ENCODE measurements at places on chromosomes 13 and 19.

GRCh38 chr19:359653-359925 is 15.0 kb upstream of the MIER2 start:
- DNase-seq, result no peak

GRCh38 chr19:10513223-10513622 is 4.0 kb downstream of the S1PR5 start:
- no peak for DNase-seq

GRCh38 chr13:86174622-86175021 is 375.4 kb upstream of the SLITRK6 start:
- no peak for DNase-seq

GRCh38 chr19:30360376-30361106 is 11.6 kb upstream of the ZNF536 start:
- no peak for DNase-seq

GRCh38 chr13:105410602-105411001 is 1124.9 kb downstream of the EFNB2 start:
- DNase-seq, result no peak

GRCh38 chr13:59303433-59303832 is 860.3 kb downstream of the DIAPH3 start:
- DNase-seq, result no peak

GRCh38 chr13:47049276-47049989 is 152.6 kb upstream of the HTR2A start:
- DNase-seq, result no peak

GRCh38 chr13:33318744-33319143 is 33.2 kb upstream of the STARD13 start:
- DNase-seq, result no peak

DNA sequence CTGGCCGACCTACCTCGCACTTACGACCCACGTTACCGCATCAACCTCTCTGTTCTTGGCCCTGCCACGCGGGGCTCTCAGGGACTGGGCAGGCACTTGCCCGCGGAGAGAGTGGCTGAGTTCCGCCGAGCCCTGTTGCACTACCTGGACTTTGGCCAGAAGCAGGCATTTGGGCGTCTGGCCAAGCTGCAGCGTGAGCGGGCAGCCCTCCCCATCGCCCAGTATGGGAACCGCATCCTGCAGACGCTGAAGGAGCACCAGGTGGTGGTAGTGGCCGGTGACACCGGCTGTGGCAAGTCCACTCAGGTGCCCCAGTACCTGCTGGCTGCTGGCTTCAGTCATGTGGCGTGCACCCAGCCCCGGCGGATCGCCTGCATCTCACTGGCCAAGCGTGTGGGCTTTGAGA is 4.2 kb downstream of the DHX34 start:
- DNase-seq, result no peak

- no peak for DNase-seq
Measured at GRCh38 chr19:42130254-42130573, 2.0 kb downstream of the POU2F2 start.

GRCh38 chr13:27593267-27593666 is 27.1 kb downstream of the LNX2 start:
- DNase-seq, result no peak

DNA sequence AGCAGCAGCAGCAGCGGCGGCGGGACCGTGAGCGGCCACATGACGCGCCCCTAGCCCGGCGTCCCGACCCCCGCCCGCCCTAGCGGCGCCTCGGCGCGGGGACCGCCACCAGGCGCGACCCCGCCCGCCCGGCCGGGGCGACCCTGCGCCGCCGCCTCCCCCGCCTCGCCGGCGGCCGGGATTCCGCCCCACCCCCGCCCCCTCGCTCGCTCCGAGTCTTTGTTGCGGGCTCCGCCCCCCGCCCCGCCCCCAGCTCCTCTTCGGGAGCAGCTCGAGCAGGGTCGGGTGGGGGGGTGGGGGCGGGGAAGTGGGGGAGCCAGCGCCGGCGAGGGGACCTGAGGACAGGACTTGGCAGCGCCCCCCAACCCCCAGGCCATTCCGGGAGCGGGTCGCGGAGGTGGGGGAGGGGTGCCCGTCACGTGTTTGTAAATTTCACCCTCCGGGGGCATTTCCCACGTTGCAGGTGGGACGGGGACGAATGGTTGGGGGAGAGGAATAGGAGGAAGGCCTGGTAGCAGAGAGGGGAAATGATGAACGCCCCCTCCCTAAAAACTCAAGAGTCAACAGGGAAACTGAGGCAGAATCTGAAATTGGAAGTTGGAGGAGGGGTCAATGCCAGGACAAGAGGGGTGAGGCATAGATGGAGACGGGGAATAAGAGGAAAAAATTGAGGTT is at the start of gene OLFM2:
TSS of gene OLFM2 (minus strand) at position 190 of the 675 bp plus-strand sequence. CDS start at position 41, 149 bp downstream.
- no peak for DNase-seq

GRCh38 chr13:113860051-113860664 is 3.7 kb downstream of the GAS6 start:
- no peak for DNase-seq

- no peak for DNase-seq
Measured at GRCh38 chr19:39814595-39814994, 19.4 kb downstream of the DYRK1B start.

DNA sequence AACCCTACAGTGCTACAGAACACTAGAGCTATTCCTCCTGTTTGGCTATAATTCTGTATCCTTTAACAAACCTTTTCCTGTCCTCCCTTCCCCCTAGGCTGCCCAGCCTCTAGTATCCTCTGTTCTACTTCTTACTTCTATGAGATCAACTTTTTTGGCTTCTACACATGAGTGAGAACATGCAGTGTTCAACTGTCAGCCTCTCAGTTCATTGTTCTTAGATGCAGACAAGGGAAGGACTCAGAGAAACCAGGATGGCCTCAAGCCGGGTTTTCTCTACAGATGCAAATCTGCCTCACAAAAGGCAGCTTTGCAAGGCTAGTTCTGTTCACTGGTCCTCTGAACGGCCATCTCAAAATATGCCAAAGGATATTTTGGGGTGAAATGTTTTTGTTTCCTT is 18.4 kb downstream of the AMER2 start:
- no peak for DNase-seq

DNA sequence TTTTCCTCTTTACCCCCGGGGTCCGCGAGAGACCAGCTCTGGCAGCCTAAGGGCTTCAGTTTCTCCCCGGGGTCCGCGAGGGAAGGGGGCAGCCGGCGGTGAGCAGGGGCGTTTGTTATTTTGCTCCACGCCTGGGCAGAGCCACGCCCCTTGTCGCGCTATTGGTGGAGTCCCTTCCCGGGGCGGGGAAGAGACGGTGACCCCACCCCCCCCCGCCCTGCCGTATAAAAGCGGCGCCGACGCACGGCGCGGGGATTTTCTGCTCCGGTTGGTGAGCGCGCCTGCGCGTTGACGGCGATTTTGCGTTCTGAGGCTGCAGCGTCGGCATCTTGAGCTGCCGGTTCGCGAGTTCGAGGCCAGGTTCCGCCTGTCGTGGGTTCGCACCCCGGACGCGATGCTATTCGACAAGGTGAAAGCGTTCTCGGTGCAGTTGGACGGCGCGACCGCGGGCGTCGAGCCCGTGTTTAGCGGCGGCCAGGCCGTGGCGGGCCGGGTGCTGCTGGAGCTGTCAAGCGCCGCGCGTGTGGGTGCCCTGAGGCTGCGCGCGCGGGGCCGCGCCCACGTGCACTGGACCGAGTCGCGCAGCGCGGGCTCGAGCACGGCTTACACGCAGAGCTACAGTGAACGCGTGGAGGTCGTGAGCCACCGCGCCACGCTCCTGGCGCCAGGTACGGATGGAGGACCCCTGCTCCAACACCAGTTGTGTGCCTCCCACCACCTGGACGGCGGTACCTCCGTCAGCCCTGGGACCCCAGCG is at the start of gene ARRDC2:
TSS of gene ARRDC2 (plus strand) at position 254 of the 757 bp plus-strand sequence. CDS start at position 395, 141 bp downstream.
- DNase-seq, result peak; percentile 87

DNA sequence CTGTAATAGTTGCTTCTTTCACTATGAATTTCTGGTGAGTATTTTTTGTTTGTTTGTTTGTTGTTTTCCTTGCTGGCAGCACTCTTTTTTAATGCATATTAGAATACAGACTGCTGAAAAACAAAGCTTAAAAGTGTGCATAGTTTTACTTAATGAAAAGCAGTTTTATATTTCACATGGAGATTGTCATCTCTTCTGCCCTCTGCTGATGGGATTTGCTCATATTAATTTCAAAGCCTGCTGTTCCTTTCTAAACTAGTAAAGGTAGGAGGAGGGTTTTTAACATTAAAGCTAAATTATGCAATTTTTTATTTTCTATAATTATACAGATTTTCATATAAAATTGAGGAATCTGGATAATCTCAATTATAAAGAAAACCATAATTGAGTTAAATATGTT is 692.6 kb upstream of the SLITRK1 start:
- no peak for DNase-seq

GRCh38 chr13:82058364-82058763 is 1717.4 kb upstream of the SPRY2 start:
- DNase-seq, result no peak

DNA sequence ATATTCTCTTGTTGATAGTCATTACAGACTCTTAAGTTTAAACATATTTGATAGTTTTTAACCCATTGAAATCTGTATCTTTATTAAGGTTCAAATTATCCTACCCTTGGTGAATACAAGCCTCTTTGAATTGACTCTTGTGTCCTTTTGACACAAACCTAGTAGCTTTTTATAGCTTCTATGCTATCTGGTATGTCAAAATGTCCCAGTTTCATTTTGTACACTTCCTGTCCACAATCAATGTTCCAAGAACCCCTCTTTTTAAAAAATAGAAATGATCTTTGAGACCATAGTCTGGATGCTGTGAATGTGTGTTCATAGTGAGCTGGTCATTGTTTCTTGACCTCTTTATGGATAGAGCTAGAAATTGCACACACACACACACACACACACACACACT is 39.2 kb upstream of the FGF14 start:
- no peak for DNase-seq

DNA sequence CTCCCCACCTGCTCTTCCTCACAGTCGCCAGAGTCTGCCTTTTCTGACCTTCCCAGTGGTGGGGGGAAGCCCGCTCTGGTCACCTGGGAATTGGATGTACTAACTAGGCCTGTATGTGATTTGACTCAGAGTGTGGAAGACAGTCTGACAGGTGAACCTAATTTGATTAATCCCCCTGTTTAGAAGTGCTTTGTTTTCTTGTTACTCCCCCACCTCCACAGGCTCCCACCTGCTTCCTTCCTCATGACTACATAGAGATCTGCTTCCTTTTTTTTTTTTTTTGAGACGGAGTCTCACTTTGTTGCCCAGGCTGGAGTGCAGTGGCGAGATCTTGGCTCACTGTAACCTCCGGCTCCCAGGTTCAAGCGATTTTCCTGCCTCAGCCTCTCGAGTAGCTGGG is 44.0 kb downstream of the COG3 start:
- DNase-seq, result no peak

- DNase-seq, result no peak
Measured at GRCh38 chr13:100394005-100394695, 194.4 kb downstream of the GGACT start.

- no peak for DNase-seq
Measured at GRCh38 chr19:48476176-48476575, 7.0 kb downstream of the CYTH2 start.

GRCh38 chr19:13604902-13605586 is 98.8 kb upstream of the CACNA1A start:
- DNase-seq, result no peak

GRCh38 chr13:26664876-26665275 is 95.7 kb downstream of the GPR12 start:
- DNase-seq, result no peak

DNA sequence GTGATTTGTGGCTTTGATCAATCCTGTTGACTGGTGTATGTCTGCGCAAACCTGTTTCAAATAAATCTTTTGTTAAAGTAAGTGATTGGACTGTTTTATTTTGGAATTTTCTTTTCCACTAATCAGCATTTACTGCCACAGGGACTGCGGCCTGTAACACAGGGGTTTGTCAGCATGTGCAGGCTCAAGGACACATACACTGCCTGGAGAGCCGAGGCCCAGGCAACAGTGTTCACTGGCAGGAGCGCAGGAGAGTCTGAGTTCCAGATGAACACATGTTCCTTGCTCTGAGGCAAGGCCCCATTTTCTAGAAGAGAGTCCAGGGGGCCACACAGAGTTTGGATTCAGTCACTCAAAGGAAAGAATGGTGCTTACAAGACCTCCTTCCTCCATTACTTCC is 26.0 kb downstream of the SHISA2 start:
- no peak for DNase-seq

GRCh38 chr13:75468098-75468497 is 13.9 kb downstream of the TBC1D4 start:
- DNase-seq, result no peak

DNA sequence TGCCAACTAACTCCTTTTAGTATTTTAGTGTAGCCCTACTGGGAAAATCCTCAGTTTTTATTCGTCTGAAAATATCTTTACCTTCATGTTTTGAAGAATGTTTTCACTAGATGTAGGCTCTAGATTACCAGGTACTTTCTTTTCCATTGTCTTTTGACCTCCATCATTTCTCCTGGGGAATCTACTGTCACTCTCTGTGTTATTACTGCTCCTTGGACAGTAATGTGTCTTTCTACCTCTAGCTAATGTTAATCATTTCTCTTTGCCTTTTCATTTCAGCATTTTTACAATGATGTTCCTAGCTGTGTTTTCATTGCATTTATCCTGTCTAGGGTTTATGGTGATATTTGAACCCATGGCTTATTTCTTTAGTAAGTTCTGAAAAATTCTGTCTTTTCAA is 61.9 kb downstream of the SPACA7 start:
- DNase-seq, result no peak

GRCh38 chr19:23784274-23784673 is 25.6 kb upstream of the ZNF681 start:
- no peak for DNase-seq

DNA sequence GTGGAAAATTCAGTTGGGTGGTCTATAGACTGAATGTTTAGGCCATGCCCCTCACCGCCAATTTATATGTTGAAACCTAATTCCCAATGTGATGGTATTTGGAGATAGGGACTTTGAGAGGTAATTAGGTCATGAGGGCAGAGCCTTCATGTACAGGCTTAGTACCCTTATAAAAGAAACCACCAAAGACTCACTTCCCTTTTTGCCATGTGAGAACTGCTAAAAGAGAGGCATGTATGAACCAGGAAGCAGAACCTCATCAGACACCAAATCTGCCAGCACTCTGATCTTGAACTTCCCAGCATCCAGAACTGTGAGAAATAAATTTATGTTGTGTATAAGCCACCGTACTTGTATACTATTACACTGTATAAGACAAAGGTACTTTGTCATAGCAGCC is 40.6 kb downstream of the UQCRFS1 start:
- DNase-seq, result no peak
